ENCODE measurements at places on chromosomes 3 and 15.

GRCh38 chr3:187852842-187853730 lies 107.8 kb upstream of the BCL6 start:
- DNase-seq = no peak

DNA sequence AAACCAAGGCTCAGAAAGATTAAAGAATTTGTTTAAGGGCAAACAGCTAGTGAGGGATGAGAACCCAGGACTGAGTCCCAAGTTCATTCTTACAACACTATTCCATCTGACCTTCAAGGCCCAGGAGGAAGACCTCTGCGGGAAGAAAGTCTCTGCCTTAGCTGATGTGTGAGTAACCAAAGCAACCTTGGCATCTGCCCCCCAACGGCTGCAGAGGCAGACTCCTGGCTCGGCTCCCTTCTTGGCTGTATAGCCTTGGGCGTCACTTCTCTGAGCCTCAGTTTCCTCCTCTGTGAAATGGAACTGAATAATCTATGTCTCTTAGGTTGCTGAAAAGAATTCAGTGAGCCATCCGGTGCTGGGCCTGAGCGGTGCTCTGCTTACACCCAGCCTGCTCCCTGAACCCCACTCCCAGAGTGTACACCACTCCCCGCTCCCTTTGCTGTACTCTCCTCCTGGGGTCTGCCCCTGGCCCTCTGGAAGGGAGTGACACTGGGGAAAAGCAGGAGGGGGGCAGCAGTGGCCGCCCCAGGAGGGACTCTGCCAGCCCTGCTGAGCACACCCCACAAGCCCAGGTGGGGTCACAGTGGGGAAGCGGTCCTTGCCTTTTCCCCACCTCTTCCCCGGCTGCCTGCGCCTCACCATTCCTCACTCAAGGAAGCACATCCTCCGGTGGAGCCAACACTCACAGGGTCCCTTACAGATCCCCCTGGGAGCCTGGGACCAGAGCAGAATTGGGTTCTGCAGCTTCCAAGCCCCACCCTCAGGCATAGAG lies 97.3 kb downstream of the IQSEC1 start:
- DNase-seq = no peak

- no peak for DNase-seq
These were observed 23.8 kb downstream of the TMEM45A start for GRCh38 chr3:100516232-100516631.

DNA sequence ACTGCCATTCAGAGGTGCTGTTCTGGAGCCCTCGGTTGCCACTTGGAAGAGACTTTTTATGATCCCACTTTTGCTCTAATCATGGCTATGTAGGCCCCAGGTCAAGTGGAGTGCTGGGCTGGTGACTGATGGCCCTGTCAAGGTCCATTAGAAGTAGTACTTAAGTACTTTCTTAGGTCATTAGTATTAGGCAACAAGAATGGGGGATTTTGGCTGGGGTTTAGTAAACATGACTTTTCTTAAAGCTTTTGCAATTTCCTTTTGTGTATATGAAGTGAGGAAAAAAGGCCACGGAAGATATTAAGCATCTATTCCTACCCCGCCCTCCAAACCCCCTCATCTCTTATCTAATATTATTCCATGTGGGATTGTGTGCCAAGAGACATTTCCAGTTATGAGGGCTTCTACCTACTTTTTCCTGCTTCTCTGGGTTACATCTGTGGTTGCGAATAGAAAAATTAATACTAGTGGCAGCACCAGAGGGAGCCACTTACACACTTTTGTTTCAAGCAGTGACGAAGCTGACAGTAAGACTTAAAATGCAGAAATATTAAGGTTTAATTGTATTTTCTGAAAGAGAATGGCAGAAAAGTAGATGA lies 13.9 kb downstream of the NLGN1 start:
- peak; percentile 43 for DNase-seq

DNA sequence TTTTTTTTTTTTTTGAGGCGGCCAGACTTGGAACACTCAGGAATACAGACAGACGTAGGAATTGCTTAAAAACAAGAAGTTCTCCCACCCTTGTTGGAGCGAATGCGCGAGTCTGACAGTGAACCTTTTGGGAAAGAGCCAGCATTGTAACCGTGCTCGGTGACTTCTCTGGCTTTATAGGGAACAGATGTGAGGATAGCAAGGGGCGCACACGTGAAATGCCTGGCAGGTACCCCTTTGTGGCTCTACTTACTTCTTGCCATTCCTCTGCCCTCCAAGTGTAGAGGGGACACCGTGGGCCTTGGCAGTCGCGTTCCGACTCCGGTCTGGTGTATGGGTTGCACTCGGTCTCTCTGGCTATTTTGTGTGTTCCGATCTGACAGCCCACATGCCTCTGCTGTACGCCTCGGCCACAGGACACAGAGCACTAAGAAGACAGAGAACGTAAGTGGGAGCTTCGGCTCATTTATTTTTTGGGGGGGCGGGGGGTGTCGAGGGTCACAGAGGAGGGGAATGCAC lies 126.4 kb downstream of the ADAMTS9 start:
- DNase-seq = peak; percentile 78

GRCh38 chr3:189655617-189656016 lies 24.4 kb downstream of the TP63 start:
- no peak for DNase-seq

- no peak for DNase-seq
These were observed 429.2 kb downstream of the OTOL1 start for GRCh38 chr3:161925749-161926360.
